ENCODE measurements at places on chromosomes 5 and 9.

- no peak for DNase-seq
Measured at GRCh38 chr5:123154886-123155445, 65.9 kb downstream of the PRDM6 start.

DNA sequence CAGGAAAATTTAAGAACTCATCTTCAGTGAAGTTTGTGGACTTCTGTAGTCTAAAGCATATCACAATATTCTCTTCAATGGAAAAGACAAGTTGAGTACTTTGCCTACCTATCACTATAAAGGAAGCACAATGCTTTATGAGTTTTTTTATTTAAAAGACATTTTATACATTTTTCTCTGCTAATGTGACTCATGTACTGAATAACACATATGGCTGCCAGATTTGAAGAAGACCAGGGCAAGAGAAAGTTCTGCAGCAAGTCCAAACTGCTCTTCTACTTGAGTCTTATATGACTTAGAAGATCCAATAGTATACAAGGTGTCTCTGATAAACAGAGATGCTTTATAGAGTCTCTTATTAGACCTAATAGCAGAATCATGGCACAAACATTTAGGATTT is 978.4 kb downstream of the TLE4 start:
- DNase-seq, result no peak

GRCh38 chr5:141234109-141234667 is 11.0 kb upstream of the PCDHB15 start:
- no peak for DNase-seq

DNA sequence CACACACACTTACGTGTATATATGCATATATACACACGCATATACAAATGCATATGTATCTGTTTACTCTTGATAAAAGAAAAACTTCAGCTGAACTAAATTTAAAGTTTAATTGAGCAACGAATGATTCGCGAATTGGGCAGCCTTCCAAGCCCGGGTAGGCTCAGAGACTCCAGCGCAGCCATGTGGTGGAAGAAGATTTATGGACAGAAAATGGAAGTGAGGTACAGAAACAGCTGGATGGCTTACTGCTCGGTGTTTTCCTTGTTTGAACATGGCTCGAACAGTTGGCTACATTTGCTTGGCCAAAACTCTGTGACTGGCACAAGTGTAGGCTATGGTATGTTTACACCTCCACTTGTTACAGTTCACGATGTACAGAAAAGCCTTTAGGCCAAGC is 239.3 kb upstream of the PRDM9 start:
- no peak for DNase-seq

GRCh38 chr5:155665361-155665760 is 651.8 kb downstream of the KIF4B start:
- DNase-seq, result no peak

- DNase-seq, result peak; percentile 19
Measured at GRCh38 chr9:79256691-79257213, 315.0 kb upstream of the TLE4 start.
